CD4-positive, alpha-beta T cell treated with Interleukin-6 for 4 hours (primary cell): ENCODE measurements at places on chromosomes 1 and 21.

GRCh38 chr21:42102991-42103390 is 31.9 kb downstream of the UMODL1 start:
- no peak for DNase-seq

DNA sequence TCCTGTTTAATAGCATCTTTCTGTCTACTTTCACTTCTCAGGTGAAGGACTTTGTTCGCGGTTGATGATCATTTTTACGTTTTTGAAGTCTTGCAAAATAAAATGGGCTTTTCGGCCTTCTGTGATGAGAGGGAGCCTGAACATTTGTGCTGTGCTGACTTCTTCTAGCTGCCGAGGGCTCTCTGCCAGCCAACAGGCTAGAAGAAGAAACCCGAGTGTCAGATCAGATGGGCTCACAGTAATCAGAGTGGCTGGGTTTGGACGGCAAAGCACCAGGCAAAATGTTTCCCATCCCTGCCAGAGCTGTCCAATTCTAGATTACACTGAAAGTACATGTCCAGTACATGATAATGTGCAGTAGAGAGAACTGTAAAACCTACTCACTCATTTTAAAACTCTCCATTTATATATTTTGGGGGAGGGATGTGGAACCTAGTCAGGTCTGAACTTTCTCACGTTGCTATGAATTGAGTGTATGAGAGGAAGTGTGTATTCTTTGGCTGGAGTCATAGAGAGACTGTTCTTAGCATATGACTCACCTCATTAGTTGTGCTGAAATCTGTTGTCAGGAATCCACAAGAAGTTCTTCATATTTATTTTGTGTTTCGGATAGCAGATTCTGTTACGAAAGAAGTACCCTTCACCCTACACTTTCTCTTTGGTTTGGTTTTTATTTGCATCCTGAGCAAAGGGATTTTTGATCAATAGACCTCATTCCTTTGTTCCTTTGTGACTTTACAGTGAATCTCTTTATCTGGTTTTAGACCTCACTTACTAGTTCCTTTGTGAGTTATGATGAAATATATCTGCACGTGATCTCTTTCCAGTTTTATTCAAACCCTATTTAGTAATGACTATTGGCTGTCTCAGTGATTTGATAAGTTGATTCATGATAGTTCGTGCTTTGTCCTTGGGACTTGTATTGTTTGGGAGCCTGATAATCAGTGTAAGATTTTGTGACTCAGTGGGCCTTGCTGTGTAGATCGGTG is 4.8 kb downstream of the ATP1A1 start:
- DNase-seq: peak; percentile 43

DNA sequence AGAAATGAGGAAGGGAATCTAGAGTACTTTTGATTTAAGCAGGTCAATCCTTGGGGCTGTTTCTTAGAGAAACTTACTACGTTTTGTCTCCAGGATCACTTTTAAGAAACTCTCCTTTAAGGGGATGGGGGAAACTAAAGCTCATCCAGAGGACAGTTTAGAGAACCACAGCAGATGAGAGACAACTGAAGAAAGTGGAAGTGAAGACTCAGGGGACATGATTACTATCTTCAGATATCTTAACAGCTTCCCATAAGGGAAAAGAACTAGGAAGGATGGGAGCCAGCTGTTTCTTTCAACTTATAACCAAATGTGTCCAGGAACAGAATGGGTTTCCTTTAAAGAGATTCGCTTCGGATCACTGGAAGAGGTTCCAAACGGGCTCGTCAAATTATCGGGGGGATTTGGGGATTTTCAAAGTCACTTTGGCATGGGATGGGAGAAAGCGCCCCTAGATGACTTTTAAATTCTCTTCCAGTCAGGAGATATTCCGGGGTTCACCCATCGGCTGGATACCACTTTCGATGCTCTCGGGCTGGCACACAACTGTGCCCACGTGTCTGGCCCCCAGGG is 1.2 kb downstream of the SCMH1 start:
- no peak for DNase-seq

GRCh38 chr1:71400050-71400449 is 319.2 kb upstream of the ZRANB2 start:
- DNase-seq: no peak

DNA sequence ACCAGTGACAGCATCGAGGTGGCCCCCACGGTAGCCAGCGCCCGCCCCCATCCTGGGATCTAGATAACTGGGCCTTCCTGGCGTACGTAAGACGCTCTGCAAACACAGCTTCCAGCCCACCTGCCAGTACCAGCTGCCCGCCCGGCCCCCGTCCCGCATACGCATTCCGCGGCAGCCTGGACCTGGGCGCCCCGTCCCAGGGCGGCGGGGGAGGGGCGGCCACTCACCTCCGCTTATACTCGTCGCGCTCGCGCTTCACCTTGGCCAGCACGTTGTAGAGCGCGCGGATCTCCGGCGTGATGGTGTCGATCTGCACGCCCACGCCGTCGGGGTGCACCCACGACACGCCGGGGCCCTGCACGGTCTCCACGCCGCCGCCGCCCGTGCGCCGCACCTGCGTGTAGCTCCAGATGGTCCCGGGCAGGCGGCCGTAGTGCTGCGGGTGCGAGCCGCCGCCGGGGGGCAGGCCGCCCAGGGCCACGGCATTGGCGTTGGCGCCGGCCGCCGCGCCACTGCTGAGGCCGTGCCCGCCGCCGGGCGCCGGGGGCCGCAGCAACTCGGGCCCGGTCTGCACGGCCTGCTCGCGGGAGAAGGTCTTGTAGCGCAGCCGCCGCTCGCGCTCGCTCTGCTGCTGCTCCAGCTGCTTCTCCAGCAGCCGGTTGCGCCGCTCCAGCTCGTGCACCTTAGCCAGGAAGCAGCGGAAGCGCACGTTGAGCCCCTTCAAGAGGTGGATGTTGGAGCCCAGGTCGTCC is 859 bp downstream of the IFFO2 start:
- peak; percentile 67 for DNase-seq
